ENCODE measurements at places on chromosomes 16 and 17.

DNA sequence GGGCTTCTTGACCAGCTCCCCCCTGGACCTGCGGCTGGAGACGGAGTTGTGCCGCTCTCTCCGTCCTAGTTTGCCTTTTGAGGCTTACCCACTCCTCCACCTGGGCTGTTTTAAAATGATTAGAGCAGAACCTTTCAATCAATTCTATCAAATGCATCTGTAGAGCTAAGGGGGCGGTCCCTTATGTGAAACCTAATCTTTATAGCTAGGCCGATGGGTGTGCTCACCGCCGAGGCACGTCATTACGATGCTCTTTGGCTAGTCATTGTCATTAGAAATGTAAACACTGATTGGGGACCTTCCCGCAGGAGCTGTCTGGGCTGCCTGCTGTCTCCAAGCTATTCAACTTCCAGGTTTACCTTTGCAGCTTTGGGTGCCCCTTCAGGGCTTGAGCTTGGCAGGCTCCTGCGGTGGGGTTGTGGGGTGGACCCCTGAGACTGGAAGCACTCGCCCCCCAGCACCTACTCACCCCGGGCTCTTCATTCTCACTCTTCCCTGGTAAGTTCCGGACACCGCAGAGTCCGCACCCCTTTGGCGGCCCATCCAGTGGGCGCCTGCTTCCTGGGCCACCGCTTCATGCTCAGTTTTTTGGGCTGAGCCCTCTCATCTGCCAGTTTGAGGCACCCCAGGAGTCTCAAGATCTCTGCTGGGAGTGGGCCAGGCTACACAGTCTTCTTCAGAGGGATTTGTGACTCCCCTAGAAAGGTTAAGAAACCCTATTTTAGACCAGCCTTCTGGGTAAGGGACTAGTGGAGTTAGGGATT, 20.9 kb upstream of the IL17C start:
- no peak for DNase-seq

DNA sequence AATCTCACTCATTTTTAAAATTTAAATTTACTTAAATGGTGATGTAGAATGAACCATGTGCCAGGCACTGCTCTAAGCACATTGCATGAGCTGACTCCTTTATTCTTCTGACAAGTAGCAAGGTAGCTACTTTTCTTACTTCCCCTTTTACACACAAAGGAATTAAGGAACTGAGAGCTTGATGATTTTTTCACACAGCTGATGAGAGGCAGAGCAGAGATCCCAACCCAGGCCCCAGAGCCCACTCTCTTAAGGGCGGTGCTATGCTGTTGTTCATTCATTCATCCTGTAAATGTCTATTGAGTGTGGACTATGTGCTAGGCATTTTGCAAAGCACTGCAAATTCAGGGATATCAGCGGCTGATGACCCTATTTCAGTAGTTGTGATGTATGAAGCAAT, 17.9 kb downstream of the SEC14L5 start:
- no peak for DNase-seq

GRCh38 chr16:14172200-14172809, 101.2 kb downstream of the MRTFB start:
- DNase-seq = no peak

- peak; percentile 75 for DNase-seq
These were observed 4.3 kb upstream of the NAGLU start for GRCh38 chr17:42531455-42532354.

- no peak for DNase-seq
These were observed 10.7 kb upstream of the MEAK7 start for GRCh38 chr16:84514874-84515835.

GRCh38 chr17:1201132-1201702, 21.4 kb upstream of the ABR start:
- no peak for DNase-seq

- no peak for DNase-seq
These were observed 17.0 kb upstream of the RPL38 start for GRCh38 chr17:74186498-74186897.

DNA sequence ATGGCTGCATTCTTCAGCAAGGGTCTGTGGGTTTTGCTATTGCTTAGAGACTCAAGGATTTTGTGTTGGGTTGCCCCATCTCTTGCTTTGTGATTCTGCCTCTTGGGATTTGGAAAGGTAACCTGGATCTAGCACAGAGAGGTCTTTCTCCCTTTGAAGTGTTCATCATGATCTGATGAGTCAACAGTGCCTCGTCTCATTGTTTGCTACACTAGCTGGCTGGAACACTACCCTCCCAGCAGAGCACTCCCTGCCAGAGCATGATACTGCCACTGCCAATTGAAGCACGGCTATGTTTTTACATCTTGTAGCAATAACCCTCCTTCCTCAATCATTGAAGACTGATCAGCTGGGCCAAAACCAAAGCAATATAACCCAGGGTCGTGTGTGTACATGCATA, 361.0 kb downstream of the CDH13 start:
- DNase-seq = no peak

GRCh38 chr17:42271779-42272035, 4.5 kb downstream of the STAT5B start:
- no peak for DNase-seq

DNA sequence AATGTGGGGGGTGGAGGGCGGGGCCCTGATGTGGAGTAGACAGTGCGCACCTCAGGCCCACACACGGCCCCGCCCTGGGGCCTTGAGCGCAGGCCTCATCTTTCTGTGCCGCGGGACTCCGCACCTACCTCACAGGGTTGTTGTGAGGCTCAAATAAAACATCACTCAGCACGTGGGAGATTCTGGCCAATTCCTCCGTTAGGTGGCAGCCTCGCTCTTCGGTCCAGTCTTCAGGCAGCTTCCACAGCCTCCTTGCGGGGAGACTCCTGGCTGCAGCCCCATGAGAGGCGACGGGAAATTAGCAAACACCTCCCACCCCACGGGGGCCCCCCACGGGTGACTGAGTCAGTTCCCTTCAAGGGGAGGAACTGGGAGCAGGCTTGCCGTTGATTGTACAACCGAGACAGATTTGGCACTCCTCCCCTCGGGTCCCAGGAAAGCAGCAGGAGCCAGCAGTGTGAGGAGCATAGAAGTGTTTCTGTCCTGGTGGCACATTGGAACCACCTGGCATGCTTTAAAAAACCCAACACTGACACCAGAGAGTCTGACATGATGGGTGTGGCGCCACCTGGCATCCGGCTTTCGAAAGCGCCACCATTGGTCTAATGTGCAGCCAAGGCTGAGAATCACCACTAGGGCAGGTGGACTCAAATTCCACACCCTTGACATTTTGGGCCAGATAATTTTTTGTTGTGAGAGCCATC, 7.6 kb downstream of the MRM1 start:
- DNase-seq = peak; percentile 65

- DNase-seq = no peak
These were observed 93.1 kb downstream of the PITPNC1 start for GRCh38 chr17:67470163-67470562.

- DNase-seq = peak; percentile 83
These were observed 1.4 kb downstream of the CBLN1 start for GRCh38 chr16:49280105-49280741.

GRCh38 chr16:12775656-12776236, 27.9 kb downstream of the CPPED1 start:
- DNase-seq = no peak

DNA sequence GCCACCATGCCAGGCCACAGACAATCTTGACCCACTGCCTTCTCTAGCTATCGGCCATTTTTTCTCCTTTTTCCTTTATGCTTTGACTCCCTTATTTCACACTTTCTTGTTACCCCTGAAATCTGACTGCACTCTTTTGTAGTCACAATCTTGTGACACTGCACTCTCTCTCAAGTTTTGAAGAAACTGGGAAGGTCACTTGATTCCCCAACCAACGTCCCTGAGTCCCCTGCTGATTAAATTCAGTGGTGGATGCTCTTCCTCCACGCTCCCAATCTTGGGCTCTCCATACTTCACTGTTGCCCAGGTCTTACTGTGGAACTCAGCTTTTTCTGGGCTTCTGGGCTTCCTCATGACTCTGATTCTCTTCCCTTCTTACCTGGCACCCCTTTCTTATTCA, 33.9 kb downstream of the PECAM1 start:
- DNase-seq = no peak

- DNase-seq = no peak
These were observed 2.7 kb downstream of the LITAF start for GRCh38 chr16:11583889-11584565.

GRCh38 chr17:76523084-76524037, 14.1 kb downstream of the CYGB start:
- DNase-seq = peak; percentile 89

DNA sequence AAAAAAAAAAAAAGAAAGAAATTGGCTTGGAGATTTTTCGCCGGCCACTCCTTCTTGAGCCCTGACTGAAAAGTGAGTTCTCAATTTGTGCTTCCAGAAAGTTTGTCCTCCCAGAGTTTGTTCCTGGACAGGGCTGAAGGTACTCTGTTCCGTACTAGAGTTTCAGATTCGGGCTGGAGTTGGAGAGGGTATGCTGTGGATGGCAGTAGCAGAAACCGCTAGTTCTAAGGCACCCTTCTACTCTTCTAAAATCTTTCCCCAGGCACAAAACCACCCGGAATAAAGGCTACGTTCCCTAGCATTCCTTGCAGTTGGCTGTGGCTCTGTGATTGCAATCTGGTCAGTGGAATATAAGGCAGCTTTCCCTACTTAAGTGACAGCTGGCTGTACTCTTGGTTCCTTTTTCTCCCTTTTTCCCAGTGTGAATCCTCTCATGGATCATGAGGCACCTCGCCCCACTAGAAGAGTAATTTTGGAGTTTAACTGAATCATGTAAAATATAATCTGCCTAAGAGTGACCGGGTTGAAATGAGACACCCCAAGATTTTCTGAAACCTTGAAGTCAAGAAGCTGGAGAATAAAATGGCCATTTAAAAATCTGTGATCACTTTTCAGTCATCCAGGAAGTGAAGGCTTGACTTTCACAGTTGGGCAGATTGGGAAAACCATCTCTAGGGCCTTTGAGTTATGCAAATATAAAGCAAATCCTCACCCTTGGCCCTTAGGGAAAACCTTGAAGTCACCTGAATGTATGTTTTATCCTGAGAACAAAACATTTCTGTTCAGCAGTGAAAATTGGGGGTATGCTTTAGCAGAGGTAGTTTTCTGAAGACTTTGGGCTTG, 901 bp upstream of the HEATR6 start:
- DNase-seq = no peak

DNA sequence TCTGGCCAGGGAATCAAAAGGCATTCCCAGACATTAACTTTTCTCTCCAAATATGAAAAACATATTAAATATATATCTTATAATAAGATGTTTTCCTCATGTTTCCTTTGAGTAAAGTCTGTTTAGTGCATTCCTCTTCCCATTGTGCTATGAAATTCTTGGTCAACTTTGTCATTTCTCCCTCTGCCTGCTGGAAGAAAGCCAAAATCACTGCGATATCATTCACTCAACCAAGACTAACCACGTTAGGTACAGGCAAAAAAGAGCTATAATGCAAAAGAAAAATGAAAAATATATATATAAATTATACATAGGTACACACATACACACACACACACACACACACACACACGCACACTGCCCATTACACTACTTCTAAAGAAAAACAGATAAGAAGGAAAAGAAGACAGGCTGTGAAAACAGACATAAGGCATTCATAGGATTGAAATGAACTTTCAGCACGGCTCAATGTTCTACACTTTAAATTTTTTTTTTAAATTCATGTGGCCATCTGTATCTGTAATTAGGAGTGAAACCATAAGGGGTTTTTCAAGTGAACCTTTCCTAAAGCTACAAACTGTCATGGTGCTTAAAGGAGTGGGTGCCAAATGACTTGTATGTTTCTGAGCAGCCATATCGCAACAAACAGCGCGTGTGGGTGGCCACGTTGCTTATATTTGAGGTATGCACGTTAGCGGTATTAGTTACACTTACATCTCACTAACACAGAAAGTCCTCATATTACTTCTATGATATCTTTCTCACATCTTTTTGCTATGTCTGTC, 71.6 kb upstream of the PSMD7 start:
- no peak for DNase-seq

DNA sequence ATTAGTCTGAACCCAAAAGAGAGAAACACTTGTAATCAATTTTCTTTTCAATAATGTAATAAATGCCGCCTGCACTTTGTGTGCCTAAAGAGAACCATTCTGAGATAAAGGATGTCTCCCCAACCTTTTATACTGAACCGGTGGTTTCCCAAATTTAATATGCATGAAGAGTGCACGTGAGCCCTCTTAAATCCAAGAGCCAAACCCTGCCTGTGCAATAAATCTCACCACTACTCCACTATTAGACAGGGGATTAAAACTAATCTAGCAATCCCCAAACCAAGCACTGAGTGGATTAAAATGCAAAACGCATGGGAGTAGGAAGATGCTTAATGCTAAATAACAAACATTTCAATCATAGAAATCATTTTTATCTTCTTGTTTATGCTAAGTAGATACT, 351.0 kb upstream of the PSMD7 start:
- no peak for DNase-seq

GRCh38 chr16:66703406-66704215, 7.1 kb upstream of the CMTM4 start:
- no peak for DNase-seq

- no peak for DNase-seq
These were observed 39.1 kb downstream of the SPOP start for GRCh38 chr17:49638818-49639217.

DNA sequence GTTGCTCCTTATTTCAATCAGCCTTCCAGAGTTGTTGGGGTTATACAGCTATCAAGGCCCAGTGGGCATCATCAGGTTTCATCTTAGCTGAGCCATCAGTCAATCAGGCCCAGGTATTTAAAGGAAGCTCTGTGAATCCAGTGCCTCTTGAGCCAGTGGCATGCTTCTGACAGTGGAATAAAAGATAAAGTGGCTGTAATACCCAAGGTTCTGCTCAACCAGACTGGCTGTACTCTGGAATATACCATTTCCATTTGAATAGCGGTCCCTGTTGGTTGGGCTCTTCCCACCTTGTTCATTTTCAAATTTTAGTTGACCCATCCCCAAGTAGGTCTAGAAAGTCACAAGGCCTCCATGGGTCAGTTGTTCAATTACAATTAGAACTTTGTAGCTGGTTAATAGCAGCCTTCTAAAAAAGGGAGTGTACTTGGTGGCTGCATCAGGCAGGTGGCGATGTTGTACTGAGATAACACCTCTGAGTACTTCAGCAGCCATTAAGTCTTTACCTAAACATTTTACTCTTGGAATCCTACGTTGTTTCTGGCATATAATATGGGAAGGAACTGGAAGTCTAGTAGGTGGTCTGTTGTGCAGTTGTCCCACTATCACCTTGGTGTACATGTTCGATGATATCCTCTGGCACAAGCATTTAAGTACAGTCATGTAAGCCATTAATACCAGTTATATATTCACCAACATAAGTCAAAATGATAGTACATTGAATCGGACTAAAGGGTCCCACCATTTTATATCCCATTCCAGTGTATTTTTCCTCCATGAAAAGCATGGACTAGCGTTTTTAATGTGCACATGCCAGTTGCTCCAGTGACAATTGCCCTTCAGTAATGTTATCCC, 294.1 kb downstream of the BCAS3 start:
- peak; percentile 51 for DNase-seq
